NCI-H1694 treated with DMSO at 0.1 percent for 48 hours (cell line): ENCODE measurements at places on chromosomes 7 and 10.

GRCh38 chr10:3879073-3879472 is 94.1 kb upstream of the KLF6 start:
- DNase-seq = no peak

- no peak for DNase-seq
Measured at GRCh38 chr10:108624052-108624451, 1299.3 kb downstream of the XPNPEP1 start.

DNA sequence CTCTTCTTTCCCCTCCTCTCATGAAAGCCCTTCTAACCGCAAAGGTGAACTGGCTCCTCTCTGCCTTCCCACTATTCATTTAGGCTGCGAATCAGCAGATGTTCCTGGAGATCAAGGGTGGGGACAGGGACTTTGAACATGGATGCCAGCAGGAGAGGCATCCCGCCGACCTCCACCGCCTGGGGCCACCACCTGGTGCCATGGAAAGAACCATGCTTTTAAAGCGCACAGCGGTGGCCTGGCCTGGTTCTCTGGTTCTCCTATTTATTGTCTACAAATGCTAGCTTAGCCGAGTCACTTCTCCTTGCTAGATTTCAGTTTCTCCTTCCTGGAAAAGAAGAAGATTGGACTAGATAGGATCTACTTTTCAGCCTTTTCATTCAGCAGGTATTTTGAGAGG is 43.2 kb upstream of the KCNMA1 start:
- DNase-seq = no peak

DNA sequence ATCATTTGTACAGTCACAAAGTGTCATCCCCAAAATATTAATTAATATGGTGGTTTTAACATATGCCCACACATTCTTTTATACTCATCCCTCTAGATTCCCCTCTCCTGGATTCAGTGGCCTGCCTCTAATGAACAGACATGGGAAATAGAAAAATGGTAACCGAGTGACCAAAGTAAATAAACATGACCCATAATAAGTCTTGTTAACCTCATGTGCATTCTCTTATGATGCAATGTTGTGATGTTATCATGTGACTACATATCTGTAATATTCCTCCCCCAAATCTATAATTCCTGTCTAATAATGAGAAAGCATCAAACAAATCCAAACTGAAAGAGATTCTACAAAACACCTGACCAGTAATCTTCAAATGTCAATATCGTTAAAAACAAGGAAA is 164.5 kb upstream of the PRSS1 start:
- no peak for DNase-seq

GRCh38 chr7:116593359-116594075 is 68.7 kb downstream of the CAV1 start:
- no peak for DNase-seq

- no peak for DNase-seq
Measured at GRCh38 chr10:4473977-4474376, 352.0 kb upstream of the AKR1E2 start.
